ENCODE measurements at places on chromosomes 2 and 18.
A peak's percentile ranks its signal among the peaks of the same experiment; 100 is the strongest.

GRCh38 chr2:231717281-231718171 lies 9.2 kb downstream of the PTMA start:
- peak; percentile 96 for DNase-seq

- no peak for DNase-seq
Measured at GRCh38 chr18:46484971-46485370, 172.0 kb downstream of the LOXHD1 start.

DNA sequence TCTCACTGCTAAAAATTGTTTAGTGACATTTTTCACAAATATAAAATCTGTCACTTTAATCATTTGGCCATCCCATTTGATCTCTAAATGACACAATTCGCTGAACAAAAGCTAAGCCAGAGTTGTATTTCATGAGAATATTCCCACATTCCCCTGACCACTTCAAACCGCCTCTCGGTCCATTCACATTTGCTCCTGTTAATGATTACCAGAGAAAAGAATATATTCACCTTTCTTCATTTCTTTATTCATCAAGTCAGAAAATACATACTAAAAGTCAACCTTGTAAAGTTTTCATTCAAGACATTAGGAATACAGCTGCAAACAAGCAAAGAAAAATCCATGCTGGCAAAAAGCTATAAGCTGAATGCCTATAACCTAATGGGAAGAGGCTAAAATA lies 225.5 kb downstream of the DOK6 start:
- DNase-seq, result no peak

DNA sequence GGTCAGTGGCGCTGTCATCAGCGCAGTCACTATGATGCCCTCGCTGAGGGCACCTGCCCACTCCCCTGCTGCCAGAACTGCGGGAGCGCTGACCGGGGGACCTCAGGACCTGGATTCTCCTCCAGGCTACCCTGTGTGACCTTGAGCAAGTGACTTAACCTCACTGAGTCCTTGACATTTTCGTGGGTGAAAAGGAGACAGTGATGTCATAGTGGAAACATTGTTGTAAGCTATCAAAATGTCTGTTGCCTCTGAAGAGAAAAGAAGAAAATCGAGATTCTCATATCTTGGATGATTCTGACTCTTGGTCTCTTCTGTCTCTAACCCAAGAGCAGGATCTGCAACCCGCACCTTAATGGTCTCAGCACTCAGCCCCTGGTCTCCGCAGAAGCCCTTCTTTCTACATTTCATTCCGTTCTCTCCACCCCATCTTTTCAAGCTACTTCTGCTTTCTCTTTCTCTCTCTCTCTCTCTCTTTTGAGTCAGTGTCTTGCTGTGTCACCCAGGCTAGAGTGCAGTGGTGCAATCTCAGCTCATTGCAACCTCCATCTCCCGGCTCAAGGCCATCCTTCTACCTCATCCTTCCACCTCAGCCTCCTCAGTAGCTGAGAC lies 978 bp upstream of the TUBA4A start:
- peak; percentile 88 for DNase-seq

DNA sequence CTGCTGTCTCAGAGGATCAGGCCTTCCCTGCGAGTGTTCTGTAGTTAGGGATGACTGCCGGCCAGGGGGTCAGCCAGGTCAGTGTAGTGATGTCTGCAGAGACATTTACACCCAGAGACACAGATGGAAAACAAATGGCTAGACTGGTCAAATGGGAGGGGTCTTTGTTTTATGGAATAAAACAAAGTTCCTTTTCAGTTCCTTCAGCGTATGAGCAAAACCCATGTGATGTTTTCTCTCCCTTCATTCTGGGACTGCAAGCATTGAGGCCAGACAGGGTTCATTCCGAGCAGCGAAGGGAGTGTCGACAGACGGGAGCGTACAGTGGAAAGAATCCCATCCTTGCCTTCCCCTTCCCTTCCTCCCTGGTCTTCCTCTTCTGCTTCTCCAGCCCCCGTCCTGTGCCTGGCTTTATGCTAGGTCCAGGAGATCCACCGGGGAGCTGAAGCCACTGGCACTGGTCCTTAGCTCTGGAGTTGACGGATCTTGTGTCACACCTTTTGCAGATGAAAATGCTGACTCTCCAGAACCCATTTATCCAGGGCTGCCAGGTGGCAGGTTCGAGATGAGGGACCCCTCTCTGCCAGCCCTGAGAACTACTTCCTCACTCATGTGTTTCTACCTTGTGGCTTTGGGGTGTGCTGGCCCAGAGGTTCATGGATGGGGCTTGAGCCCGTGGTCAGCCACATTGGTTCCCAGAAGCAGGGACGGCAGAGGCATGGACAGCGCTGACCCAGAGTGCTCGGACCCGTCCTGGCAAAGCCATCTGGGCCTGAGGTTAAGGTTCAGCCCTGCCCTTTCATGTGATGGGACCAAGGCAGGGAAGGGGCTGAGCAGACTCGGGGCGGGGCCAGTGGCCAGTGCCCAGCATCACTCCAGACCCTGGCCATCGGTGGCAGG lies 24.2 kb downstream of the ITGB1BP1 start:
- DNase-seq, result no peak

DNA sequence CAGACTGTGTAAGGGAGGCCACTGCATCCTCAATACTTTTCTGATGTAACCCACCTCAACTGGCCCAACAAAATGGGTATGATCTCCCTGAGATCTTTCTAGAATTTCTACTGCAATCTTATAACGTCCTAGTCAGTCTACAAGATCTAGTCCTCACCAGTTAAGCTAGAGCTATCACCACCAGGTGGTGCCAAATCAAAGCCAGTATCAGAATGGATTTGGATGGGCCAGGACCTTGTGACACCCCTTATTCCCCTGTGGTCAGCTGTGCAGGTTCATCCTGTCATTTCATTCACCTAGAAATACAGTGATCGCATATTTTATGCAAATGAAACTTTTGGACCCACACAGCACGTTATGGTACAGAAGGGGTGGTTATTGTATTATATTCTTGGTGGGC lies 90.3 kb downstream of the OLA1 start:
- peak; percentile 70 for DNase-seq

DNA sequence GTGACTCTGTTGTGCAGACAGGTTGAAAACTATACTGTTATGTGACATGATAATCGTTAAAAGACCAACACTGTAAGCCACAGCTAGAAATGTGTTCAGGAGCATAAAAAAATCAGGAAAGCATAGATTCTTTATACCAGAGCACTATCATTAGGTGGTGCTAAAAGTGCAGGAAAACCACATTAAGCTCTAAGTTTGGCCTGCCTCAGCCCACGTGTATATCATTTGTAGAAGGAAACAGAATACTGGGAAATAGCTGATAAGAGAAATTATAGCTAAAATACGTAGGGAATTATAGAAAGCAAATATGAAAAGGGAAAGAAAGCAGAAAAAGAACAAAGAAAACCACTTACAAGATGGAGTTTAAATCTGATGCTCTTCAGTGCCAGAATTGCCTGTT lies 26.5 kb upstream of the C2orf74 start:
- peak; percentile 27 for DNase-seq

DNA sequence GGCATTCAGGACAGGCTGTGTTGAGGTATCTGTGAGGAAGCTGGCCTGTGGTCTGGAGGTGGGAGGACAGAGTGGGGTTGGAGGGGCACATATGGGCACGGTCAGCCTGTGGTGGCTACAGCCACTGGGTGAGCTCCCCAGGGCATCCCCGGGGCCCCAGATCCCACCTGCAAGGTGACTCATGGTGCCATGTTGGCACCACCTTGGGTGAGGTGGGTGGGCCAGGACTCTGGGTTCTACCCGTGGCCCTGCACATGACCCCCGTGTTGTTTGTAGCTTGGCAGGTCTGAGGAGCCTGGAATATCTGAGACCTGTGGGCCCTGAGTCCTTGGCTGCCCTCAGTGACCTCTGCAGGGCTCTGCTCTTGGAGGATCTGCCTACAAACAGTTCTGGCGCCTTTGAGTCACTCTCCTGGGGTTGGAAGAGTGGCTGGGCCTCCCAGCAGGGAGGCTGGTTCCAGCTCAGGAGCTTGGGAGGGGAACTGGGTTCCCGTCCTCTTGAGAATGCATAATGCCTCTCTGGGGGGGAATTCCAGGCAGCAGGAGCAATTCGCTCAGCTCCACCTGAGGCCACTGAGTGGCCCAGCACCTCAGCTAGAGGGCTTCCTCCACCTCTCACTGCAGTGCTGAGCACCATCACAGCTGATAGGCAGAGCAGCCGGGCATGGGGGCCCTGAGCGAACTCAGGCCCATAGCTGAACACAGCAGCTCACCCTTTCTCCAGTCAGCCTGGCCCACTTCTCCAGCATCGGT lies 105.1 kb downstream of the DYSF start:
- DNase-seq, result no peak

All from NAMALWA (cell line).